ENCODE measurements at places on chromosomes 12 and 14.
A peak's percentile ranks its signal among the peaks of the same experiment; 100 is the strongest.

GRCh38 chr12:96521895-96522682 lies 32.7 kb downstream of the CFAP54 start:
- DNase-seq: no peak

DNA sequence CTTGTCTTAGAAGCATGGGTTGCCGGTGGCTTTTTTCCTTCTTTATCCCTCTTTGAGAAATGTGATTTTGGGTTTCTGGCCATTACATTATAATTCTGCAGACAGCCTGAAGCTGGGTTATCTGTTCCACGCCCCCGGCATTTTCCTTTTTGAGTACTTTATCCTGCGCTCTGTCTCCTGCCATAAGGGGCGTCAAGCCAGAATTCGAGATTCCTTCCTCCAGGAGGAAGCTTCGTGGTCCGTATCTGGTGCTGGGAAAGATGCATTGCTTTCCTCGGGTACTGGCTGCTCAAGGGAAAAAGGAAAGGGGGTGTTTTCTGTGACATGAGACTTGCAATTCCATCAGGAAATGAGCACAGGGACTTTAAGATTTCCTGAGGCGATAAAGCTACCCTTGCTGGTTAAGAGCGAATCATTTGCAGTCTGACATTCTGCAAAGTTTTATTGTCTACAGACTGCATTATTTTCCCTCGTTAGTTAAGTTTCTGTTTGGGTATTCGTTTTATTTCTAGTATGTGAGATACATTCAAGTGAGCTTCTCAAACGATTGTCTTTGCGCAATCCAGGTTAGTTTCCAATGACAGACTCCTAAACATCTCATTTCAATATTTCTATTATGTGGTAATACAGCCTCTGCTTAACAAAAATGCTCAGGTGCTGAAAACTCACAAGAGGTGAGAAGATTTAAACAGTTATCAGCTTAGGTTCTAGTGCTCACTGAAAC lies 694 bp downstream of the AKAP5 start:
- DNase-seq: peak; percentile 90

DNA sequence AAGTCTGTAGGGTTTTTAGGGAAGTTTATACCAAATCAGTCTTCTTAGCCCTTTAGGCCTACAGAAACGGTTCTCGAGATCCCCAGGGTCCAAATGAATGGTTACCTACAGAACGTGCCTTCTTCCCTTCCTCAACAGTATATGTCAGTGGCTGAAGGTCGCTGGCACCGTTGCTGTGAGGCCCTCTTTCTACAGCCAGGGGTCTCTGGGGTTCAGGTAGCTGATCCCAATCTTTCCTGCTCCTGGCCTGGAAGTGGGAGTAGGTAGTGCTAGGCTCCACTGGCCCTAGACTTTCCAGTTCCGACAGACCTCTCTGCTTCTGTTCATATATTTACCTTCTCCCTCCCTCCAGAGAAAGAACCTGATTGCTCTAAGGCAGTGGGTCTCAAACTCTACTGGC lies 6.4 kb upstream of the EGLN3 start:
- DNase-seq: no peak

- DNase-seq: no peak
Measured at GRCh38 chr12:3838076-3838475, 35.1 kb downstream of the PARP11 start.

DNA sequence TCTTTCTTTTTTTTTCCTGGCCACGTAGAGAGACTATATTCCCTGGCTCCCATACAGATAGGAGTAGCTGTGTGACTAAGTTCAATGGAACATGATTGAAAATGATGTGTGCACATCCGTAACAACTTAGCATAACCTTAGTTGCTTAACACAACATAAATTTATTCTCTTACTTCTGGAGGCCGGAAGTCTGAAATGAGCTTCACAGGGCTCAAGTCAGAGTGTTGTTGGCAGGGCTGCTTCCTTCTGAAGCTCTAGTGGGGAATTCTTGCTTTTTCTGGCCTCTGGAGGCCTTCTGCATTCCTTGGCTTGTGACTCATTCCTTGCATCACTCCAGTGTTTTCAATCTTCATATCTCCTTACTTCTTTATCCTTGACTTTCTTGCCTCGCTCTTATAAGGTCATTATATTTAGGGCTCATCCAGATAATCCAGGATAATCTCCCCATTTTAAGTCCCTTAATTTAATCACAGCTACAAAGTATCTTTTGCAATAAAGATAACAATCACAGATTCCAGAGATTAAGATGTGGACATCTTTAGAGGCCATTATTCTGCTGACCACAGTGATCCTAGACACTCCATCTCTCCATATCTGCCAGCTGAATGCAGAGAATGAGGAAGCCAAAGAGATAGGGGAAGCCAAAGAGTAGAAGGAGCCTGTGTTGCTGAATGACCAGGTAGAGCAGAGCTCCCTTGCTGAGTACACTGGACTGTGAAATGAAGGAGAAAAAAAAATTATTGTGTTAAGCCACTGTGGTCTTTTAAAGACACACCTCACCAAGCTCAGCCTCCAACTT lies 21.0 kb upstream of the SNX6 start:
- DNase-seq: peak; percentile 76

- no peak for DNase-seq
Measured at GRCh38 chr12:75964150-75964549, 67.4 kb downstream of the PHLDA1 start.

DNA sequence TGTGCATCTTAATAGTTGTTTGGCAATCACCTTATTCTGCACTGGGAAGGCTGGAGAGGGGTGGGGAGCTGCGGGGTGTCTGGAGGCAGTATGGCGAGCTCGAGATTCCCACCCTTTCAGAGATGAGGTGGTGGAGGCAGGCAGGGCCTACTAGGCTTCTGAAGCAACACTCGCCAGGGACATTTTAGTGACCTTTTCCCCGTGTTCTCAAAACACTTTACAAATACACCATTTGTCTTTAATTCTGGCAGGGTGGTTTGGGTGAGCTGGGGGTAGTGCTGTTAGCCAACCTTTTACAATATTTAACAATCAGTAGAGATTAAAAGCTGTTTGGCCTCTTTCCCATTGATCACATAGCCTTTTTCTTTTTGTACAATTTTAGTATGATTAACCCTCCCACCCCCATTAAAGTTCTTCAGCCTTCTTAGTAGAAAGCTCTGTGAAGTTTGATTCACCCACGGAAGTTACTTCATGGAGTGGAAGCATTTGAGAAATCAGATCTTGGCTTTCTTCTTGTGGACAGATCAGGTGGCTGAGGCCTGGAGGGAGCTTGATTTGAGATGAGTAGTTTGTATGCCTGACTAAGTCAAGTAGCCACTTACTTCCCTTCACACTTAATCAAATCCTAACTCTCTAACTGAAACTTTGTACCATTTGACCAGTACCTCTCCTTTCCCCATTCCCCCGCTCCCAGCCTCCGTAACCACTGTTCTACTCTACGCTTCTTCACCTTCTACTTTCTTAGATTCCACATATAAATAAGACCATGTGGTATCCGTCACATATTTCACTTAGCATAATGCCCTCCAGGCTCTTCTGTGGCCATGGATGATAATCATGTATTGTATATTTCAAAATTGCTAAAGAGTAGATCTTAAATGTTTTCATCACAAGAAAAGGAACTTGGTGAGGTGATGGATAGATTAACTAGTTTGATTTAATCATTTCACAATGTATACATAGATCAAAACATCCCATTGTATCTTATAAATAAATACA lies 41.0 kb downstream of the TRAF3 start:
- DNase-seq: no peak

DNA sequence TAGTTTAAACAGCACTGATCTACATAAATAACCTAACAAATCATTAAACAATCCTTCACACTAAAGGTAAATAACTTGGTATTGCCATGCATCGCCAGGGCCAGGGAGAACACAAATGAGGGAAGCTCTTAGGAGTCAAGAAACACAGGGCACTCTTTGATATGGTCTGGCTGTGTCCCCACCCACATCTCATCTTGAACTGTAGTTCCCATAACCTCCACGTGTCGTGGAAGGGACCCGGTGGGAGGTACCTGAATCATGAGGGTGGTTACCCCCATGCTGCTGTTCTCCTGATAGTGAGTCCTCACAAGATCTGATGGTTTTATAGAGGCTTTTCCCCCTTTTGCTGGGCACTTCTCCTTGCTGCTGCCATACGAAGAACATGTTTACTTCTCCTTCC lies 17.3 kb downstream of the TMEM132D start:
- no peak for DNase-seq

- no peak for DNase-seq
Measured at GRCh38 chr14:38547961-38548490, 292.1 kb upstream of the CLEC14A start.

DNA sequence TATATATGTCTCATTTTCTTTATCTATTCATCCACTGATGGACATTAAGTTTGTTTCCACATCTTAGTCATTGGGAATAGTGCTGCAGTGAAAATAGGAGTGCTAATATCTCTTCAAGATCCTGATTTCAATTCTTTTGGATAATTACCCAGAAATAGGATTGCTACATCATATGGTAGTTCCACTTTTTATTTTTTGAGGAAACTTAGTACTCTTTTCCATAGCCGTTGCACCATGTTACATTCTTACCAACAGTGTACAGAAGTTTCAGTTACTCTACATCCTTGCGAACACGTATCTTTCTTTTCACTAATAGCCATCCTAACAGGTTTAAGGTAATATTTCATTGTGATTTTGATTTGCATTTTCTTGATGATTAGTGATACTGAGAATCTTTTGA lies 29.8 kb downstream of the TESPA1 start:
- DNase-seq: no peak

DNA sequence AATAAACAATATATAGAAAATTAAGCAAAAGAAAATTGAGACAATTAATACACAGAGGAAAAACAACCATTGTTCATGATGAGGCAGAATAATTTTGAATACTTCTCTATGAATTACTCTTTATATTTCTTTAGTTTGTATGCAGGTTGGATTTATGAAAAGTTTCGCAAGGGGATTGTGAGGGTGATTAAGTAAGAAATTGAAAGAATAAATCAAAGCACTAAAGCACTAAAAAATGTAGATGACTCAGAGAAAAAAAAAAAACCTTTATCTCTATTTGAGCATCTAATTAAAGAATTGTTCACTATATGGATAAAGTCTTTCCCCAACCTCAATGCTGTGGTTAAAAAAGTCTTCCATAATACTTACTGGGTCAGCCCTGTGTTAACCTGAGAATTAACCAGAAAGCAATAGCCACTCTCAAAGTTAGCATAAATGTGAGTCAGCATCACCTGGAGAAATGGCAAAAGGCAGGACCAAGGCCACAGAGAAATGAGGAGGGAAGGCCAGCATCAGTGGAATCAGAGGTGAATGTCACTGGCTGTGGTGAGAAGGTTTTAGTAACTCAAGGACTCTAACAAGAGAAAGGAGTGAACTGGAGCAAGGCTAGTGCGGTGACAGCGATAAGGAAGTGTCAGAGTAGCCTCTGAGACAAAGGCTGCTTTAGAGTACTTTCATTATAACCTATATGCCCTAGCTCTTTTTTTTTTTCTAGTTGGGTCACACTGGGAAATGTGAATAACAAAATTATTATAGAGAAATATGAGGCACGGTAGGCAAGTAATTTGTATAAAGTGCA lies 310.4 kb downstream of the KCNC2 start:
- DNase-seq: no peak

DNA sequence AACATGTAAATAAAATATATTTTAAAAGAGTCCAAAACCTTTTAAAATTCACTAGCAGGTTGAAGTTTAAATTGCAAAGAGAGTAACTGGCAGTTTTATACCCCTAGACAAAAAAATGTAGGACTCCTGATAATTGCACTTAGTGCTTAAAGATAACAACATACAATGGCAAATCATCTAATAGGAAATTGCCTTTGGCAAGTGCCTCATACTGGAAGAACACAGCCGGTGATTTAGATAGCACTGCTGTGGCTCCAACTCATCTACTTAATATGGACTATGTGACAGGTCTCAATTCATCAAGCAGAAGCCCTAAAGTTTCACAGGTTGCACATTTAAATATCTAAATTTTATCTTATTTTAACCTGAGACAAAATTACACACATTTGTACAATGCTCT lies 13.4 kb downstream of the C12orf50 start:
- DNase-seq: no peak

DNA sequence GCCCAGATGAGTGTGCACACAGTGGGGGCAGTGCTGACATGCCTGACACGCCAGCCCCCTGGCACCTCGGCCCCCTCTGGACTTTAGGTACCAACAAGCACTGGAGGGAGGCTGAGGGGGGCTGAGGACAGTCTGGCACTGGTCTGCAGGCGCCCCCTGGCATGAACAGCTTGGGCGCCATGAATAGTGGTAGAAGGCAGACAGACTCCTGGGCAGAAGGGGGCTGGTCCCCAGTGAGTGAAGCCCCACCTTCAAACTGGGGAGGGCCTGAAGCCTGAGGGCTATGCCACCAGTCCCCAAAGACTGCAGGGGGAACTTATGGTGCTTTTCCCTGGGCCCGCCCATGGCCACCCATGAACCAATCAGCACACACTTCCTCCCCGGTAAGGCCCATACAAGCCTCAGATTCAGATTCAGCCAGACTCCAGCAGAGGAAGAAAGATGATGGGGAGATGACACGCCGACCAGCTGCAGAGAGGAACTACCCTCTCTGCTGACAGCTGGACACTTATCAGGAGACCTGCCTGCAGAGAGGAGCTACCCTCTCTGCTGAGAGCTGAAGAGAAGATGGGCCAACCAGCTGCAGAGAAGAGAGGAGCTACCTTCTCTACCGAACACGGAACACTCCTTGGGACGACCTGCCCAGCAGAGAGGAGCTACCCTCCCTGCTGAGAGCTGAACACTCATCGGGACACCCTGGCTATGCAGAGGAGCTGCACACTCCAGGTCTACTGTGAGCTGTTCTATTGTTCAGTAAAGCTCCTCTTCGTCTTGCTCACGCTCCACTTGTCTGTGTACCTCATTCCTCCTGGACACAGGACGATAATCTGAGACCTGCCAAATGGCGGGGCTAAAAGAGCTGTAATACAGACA lies 324.5 kb downstream of the PCNX1 start:
- DNase-seq: no peak

DNA sequence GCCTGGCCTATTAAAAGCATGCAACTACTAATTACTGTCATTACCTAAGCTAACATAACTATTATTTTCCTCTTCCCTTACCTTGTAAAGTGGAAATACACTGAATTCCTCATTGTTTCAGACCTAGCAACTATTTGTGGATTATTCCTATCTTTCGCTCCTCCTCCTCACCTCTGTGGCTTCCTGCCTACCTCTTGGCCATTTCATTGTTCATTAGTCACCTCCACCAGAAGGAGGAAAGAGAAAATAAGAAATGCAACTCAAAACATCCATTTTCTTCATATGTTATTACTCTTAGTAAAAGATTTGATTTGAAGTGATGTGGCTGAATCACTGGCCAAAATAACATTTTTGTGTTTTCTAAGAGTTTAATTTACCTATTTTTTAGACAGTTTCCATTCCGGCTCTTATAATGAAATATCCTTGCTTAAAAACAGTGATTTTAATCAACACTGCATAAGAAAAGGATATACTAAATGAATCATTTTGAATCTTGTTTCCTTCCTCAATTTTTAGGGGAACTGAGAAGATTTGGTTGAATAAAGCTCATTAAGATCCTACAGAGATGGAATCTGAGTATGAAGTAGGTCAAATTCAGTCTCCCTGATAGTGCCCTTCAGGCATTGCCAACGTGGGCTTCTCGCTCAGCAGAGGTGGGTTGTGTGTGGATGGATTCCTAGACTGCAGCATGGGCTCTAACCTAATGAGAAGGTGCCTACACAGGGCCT lies 27.6 kb upstream of the ARHGAP5 start:
- no peak for DNase-seq

Measured in HTR-8/SVneo (cell line).